ENCODE measurements at places on chromosomes 13 and 19.

DNA sequence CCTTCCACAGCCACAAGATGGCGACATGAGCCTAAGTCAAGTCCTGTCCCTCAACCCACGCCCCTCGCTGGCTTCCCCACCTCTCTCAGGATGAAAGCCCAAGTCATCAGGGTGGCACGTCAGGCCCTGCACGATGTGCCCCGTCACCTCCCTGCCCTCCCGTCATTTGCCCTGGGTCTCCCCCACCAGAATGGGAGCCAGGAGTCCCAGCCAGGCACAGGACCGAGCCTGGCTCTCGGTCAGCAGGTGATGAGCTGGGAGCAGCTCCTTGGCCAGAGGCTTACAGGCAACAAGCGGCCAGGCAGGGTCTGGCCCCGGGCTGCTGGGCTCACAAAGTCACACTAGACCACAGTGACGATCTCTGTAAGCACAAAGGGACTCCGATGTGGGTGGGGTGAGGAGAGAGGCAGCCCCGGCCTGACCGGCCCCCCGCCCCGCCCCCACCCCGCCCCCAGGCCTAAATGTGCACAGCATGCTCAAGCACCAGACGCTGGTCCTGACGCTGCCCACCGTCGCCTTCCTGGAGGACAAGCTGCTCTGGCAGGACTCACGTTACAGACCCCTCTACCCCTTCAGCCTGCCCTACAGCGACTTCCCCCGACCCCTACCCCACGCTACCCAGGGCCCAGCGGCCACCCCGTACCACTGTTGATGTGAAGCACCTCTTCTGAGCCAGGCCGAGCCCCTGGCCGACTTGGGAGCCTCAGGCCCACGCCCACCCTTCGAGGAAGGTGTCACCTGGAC is 7.3 kb downstream of the MRPL4 start:
- peak; percentile 92 for DNase-seq

- no peak for DNase-seq
These were observed 174.8 kb upstream of the SERP2 start for GRCh38 chr13:44198826-44199225.

DNA sequence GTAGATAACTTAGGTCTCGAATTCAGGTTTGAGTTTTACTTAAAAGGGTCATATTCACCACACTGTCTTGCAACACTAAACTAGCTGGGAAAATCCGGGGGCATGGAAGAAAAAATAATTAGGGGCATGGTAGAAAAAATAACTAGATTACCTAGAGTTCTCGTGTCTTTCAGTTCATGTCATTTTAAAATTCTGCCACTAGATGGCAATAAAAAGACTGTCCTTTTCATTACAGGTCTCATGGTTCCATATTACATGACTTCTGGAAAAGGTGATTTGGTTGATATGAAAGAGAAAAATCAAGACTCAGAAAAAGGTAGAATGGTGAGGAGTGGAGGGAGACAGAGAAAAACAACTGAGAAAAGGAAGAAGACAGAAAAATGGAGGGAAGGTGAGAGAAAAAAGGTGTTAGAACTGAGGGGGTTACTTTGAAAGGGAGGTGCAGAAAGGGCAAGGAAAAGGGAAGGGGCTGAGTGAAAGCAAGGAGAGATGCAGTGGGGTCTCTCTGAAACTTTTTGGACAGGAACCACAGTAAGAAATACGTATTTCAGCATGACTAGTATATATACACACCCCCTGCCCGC is 299.0 kb downstream of the KLF12 start:
- DNase-seq, result peak; percentile 65

DNA sequence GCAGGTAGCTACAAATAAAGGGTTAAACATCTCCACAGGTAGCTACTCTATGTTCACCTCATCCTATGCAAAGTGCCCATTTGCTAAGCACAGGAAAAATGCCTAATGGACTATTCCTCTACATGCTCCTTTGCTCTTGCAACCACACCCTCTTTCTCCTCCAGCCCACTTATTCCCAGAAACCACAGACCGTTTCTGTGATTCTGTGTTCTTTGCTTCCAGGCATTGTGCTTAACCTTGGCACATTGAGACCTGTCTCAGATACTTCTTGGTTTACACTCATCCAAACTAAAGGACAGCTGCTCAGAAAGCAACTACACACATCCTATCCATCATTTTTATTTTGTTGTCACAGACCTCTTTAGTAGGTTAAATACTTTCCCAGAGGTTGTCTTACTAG is 785.0 kb upstream of the MIR17HG start:
- no peak for DNase-seq

DNA sequence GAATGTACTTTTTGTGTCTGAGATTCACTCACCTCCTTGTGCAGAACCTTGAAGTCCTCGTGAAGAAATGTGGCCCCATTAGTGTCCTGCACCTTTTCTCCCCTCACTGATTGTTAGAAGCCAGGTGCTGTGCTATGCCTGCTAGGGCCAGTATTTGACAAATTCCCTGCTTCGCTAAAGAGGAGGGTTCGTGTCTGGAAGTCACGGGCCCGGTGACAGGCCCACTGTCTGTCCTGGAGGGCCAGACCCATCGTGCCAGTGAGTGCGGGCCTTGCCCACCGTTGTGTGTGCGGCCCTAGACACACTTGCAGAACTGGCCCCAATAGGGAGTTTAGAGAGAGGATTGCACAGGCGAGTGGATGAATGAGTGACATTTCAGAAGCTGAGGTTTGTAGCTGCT is 36.8 kb upstream of the GAS6 start:
- DNase-seq, result no peak

GRCh38 chr19:22427960-22428913 is 6.1 kb upstream of the ZNF98 start:
- no peak for DNase-seq

All from CD4-positive, alpha-beta T cell treated with Interleukin-15 for 4 hours (primary cell).